Stimulated activated memory B cell treated with anti-CD40 and anti-IgM and Interleukin-4, amounts not matched to agents 10 μg/mL and 1 μg/mL and 100 μg/mL, for 72 hours (primary cell): ENCODE measurements at places on chromosomes 6 and 20.
A peak's percentile ranks its signal among the peaks of the same experiment; 100 is the strongest.

- peak; percentile 91 for ATAC-seq
Observed at GRCh38 chr6:156809034-156809433, 31.9 kb downstream of the ARID1B start.

- peak; percentile 39 for ATAC-seq
Observed at GRCh38 chr6:45540375-45540920, 162.7 kb upstream of the SUPT3H start.

GRCh38 chr6:35311390-35312075 lies 13.9 kb downstream of the DEF6 start:
- peak; percentile 82 for ATAC-seq

DNA sequence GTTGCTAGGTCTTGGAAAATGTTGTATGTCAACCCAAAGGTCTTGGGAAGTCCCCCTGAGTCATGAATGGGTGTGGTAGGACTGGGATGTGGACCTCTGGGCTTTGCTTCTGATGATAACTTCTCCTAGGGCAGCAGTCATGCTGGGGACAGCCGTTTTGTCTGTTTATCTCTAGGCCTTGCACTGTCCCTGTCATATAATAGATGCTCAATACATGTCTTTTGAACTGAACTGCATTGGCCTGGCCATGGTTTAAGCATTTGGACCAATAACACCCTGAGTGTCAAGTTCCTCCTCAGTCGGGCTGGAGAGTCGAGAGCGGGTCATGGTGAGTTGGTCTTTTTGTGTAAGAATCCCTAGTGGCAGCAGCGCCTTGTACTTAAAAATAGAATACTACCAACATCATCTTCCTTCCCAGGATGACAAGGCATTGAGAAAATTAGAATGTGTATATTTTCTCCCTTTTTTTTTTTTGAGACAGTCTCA lies 43.1 kb downstream of the E2F3 start:
- ATAC-seq, result no peak

- no peak for ATAC-seq
Observed at GRCh38 chr20:62202676-62203377, 17.3 kb downstream of the HRH3 start.

GRCh38 chr20:7291946-7292345 lies 524.5 kb downstream of the BMP2 start:
- no peak for ATAC-seq

- peak; percentile 45 for ATAC-seq
Observed at GRCh38 chr6:31042806-31043205, 32.5 kb downstream of the MUC22 start.

DNA sequence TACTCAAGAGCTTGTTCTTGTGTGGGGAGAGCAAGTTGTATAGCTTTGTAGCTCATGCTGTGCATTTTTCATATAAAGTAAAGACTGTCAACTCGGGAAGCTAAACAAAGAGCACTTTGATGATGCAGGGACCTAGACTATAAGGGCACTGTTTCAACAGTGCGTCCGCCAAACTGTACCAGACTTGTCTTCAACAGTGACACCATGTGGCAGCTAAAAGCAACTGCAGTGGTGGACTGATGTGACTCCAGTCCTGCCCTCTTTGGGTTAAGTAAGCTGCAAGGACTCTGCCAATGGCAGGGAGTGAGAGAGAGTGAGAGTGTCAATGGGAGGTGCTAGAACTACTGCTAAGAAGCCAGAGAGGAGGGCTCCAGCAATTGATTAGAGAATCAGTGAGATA lies 48.1 kb upstream of the MC3R start:
- ATAC-seq, result no peak

DNA sequence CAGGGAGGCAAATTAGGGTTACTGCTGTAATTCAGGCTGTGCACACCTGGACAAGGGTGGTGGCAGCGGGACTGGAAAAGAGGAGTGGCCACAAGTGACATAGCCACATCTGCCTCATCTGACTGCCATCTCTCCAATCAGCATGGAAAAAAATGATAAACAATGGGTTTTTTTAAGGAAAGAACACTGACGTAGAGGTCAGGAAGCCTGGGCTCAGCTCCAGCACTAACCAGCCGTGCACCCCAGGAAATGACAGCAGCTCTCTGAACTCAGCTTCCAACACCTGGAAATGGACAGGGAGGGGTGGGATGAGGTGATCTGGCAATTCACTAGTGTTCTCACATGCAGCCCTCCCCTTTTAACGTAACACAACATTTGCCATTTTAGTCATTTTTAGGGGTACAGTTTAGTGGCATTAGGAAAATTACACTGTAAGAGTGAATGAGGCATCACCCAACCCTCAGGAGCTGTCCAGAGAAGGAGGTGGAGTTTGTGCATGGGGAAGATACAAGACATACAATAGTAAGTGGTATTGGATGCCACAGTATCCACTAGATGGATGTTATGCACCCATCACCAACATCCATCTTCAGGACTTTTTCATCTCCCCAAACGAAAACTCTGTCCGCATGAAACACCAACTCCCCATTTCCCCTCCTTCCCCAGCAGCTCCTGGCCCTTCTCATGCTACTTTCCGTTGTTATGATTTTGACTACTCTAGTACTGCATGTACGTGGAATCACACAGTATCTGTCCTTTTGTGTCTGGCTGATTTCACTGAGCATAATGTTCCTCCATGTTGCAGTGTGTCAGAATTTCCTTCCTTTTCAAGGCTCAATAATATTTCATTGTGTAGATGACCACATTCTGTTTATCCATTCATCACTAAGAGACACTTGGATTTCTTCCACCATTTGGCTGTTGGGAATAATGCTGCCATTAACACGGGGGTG lies 215.5 kb upstream of the ECI2 start:
- ATAC-seq, result no peak

- ATAC-seq, result no peak
Observed at GRCh38 chr6:119630561-119631192, 281.1 kb upstream of the MAN1A1 start.

GRCh38 chr6:107033126-107033525 lies 5.1 kb downstream of the MTRES1 start:
- ATAC-seq, result no peak

DNA sequence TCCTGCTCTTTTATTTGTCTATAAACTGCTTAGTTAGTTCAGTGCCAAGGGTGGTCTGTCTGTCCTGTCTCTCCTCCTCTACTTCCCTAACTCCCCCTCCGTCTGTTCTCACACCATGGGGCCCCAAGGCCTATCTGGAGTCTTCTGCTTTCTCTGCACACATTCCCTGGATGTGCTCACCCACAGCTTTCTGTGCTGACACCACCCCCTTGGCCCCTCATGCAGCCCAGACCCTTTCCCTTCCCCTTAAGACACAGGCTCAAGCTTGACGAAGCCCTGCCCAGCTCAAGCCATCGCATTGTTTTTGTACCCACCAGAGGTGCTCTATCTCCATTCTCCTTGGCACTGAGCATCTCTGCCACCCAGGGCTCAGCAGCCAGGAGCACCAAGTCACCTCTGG lies 78.1 kb upstream of the NNAT start:
- no peak for ATAC-seq

GRCh38 chr6:156957931-156958547 lies 180.9 kb downstream of the ARID1B start:
- ATAC-seq, result peak; percentile 64

- ATAC-seq, result no peak
Observed at GRCh38 chr20:63248835-63249591, 5.2 kb downstream of the NKAIN4 start.

DNA sequence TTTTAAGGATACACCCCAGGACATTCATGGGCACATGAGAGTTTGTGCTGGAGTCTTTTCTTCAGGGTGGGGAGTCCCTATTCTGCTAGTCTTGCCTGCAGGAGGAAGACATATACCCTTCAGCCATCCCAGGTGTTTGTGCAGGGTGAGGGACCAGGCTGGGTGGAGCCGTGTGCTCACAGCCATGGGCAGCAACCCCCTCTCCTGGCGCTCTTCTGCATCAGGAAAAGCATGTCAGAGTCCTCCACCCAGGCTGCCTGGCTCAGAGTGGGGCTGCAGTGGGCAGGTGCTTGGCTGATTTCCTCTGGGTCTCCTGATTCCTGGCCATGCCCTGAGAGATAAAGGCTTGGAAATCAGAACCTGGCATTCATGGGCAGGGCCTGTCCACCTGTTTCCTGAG lies 22.7 kb upstream of the MLN start:
- ATAC-seq, result no peak

DNA sequence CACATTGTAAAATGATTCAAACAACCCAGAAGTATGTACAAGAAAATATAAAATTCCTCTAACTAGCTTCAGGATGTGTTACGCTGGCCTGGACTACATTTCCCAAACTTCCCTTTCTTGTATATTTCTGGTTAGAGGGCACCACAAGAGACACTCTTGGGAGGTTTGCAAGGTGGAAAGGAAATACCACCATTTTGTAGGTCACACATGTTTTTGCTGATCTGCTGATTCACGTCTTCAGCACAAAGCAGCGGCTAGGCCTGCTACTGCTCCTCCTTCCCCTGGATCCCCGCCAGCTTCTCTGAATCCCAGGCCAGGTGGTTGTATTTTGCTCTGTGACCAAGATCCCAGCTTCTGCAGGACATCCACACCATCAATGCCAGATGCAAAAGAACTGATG lies 104.2 kb downstream of the AGPAT4 start:
- ATAC-seq, result no peak

DNA sequence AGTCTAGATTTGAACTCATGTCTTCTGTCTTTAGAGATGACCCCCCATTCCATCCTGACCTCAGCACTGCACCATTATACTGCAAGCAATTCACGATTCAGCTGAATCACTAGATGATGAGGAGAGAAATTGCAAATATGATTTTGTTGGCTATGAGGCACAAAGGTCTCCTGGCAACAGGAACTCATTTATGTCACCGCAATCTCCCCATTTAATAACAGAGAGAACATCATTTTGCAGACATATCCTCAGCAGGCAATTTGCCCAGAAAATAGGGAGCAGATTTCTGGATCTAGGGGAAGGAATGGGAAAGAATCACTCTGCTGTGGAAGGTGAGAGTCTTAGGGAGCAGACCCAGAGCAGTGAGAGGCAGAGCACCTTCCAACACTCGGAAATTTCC lies 303.0 kb downstream of the PAX1 start:
- no peak for ATAC-seq

DNA sequence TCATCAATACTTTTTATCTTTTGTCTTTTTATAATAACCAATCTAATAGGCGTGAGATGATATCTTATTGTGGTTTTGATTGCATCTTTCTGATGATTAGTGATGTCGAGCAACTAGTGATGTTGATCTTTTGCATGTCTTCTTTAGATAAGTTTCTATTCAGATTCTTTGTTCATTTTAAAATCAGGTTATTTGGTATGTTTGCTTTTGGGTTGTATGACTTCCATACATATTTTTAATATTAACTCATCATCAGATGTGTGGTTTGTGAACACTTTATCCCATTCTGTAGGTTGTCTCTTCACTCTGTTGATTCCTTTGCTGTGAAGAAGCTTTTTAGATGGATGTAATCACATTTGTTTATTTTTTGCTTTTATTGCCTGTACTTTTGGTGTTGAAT lies 295.8 kb downstream of the BCKDHB start:
- ATAC-seq, result no peak

DNA sequence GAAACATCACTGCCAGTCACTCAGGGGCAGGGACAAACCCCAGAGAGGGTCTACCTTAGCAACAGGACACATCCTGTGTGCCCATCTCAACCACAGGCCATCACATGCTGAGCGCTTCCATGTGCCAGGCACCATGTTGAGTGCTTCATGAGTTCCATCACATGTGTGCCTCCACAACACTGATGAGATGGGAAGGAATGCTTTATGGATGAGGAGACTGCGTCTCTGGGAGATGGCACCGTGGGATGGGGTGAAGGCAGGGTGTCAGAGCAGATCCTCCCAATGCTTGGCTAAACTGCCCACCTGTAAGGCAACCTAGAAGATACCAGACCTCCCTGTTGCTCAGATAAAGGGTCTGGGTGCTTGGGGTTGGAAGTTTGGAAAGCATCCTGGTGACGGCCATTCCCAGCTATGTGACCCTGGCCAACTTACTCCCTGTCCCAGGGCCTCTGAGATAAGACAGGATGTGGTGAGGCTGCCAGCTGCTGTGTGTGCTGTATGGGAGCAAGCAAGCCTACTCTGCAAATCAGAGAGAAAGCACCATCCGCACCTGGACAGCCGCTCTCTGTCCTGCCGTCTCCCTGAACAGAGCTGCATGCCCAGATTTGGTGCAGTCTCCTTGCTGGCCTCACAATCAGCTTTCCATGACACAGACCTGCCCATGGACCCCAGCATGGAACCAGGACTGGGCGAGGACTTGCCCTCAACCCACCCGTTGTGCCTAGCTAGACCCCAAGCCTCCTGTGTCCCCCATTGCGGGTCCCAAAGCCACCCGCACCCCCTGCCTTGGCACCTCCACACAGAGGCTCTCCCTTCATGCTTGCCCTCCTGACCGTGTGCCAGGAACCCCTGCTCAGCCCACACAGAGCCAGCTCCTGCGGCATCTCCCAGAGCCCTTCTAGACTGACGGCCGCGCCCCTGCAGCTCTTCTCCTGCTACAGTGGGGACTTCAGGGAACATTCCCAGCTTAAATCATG lies 143.7 kb downstream of the SYNDIG1 start:
- ATAC-seq, result no peak

DNA sequence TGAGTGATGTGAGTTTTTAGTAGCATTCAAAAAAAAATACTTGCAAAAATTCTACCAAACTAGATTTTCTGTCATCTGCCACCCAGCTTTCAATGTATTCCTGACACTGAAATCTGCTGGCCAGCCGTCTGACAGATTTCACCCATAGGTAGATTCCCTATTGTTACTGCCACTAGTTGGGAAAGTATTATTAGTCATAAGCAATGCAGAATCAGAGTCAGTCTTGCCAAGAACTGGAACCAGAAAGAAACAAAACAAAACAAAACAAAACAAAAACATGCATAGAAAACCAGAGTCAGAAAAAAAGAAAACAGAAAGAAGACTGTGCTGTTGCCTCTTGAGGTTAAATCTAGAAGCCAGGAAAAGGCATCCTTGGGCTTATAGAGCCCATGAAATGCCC lies 293.1 kb upstream of the KCNQ5 start:
- no peak for ATAC-seq
